ENCODE measurements at places on chromosomes 2 and 18.

- DNase-seq: no peak
Observed at GRCh38 chr2:20538308-20539132, 91.6 kb downstream of the RHOB start.

DNA sequence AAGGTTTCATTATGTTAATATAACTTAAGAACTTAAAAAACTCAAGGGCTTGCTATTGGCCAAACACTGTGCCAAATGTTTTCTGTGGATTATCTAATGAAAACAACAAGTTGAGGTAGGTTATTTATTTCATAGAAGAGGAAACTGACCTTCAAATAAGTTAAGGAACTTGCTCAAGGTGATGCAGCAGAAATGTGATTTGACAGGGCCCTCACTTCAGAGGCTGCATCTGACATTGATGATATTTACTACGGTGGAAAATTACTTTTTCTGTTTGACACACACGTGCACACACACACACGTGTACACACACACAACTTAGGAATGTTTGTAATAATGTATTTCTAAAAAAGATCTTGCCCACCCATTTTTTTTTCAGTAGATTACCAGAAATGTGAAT is 137.2 kb upstream of the CXCR4 start:
- DNase-seq: no peak

- peak; percentile 69 for DNase-seq
Observed at GRCh38 chr2:188292348-188293239, 920 bp downstream of the GULP1 start.

DNA sequence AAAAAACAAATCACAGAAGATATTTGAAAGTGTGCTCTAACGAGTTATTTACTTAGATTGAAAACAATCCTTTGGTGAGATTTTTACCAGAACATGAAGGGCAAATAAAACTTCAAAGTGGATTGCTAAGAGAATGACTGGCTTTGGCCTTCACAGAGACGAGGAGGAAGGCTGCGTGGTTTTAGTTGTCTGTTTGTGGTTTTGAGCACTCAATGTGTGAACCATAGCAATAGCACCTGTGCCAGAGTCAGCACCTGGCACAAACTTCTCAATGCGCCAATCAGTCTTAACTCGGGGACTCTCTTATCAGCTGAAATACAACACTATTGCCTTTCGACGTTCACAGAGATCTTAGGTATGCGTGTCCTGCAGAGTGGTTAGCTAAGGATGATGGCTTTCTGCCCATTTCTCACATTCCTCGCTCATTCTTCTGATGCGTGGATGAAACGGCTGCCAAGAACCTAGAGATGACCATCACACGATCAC is 70.0 kb downstream of the MBP start:
- DNase-seq: no peak

DNA sequence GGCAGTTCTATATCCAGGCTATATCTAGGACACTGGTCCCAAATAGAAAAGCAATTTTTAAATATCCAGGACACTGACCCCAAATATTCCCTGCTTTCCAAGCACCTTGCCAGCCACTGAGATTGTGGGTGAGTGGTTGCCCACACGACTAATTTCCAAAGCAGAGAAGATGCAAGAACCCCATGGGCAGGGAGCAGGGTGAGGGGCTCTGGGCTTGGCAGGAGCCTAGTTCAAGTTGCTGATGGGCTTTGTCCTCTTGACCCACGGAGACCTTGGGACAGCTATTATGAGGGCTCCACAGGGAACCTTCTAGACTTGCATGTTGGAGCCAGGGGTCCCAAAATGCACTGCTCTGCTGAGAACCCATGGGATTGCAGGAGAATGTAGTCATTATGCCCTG is 146.0 kb upstream of the SMAD2 start:
- DNase-seq: no peak

DNA sequence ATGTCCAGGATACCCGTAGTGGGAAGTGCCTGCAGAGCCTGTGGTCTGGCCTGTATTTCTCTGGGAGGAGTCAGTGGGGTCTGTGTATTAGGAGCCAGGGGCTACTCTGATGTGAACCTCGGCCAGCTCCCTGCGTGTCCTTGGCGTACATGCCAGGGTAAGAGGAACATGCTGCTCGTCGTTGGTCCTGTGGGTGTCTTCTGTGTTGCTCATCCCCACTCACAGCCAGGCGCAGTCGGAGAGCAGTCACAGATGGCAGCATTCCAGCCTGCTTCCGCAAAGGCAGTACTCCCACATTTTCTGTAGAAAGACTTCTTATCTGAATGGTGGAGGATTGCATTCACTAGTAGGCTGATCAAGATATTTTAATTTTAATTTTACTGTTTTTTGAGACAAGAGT is 84.9 kb downstream of the DGKD start:
- DNase-seq: no peak

GRCh38 chr18:38534073-38534472 is 968.5 kb upstream of the CELF4 start:
- DNase-seq: no peak

DNA sequence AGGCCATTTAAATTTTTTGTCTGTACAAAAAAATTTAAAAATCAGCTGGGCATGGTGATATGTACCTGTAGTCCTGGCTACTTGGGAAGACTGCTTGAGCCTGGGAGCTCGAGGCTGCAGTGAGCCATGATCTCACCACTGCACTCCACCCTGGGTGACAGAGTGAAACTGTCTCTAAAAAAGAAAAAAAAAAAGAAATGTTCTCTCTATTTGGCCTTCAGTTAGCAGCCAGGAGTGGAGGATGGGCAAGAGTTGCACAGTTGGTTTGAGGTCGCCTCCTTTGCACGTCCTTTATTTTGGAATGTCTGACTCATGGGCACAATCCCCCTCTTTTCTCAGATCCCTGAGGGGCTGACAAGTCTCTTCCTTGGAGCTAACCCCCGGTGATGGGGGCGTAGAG is 26.3 kb downstream of the ITM2C start:
- DNase-seq: no peak

DNA sequence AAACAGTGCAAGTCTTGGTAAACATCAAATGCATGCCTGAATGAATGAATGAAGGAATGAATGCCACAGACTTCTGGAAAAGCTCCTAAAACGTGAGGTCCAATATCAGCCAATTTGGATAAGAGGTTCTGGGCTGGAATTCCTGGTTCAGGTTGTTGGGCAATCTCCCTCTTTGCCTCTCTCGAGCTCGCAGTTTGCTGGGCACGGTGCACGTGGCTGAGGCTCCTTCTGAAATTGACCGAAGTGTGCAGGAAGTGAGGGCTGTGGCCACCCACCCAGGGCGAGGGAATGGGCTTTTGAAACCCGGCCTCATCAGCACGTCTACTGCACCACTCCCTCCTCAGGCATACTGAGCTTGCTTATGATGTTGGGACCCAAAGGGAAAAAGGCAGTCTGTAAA is 288.8 kb upstream of the HS6ST1 start:
- no peak for DNase-seq

DNA sequence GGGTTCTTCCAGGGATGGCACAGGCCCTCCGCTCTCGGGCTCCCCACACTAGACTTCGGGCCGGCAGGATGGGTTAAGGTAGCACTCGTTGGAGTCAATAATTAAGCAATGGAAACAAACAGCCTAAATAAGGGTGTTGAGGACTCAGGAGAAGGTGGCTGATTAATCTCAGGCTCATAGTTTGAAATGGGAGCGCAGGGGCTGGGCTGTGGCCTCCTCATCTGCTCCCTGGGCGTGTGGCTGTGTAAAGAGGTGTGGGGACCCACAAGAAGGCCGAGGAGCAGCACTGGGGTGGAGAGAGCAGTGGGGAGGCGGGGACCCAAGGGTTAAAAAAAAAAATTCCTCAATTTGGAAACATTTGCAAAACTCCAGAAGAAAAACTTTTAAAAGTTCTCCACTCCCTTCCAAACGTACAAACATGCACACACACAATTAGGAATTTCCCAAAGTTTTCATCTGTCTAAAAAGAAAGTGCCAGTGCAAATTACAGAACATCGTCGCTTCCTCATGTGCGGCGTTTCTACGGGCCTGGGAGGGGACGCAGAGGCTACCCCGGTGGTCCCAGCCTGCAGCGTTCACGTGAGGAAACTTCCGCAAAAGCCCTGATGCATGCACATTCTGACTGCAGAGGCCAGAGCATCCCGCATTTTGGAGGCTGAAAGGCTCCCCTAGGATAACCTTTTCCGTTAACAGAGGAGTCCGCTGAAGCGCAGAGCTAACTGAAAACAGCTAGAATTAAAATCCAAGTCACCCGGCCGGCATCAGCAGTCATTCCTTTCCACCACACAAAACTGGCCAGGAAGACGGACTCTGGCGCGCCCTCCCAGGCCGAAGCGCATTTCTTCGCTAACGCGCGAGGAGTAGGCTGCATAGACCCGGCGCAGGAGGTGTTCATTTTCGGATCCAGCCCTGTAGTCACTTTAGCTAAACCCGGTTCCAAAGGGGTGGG is 1.0 kb upstream of the TUBB6 start:
- DNase-seq: peak; percentile 74

DNA sequence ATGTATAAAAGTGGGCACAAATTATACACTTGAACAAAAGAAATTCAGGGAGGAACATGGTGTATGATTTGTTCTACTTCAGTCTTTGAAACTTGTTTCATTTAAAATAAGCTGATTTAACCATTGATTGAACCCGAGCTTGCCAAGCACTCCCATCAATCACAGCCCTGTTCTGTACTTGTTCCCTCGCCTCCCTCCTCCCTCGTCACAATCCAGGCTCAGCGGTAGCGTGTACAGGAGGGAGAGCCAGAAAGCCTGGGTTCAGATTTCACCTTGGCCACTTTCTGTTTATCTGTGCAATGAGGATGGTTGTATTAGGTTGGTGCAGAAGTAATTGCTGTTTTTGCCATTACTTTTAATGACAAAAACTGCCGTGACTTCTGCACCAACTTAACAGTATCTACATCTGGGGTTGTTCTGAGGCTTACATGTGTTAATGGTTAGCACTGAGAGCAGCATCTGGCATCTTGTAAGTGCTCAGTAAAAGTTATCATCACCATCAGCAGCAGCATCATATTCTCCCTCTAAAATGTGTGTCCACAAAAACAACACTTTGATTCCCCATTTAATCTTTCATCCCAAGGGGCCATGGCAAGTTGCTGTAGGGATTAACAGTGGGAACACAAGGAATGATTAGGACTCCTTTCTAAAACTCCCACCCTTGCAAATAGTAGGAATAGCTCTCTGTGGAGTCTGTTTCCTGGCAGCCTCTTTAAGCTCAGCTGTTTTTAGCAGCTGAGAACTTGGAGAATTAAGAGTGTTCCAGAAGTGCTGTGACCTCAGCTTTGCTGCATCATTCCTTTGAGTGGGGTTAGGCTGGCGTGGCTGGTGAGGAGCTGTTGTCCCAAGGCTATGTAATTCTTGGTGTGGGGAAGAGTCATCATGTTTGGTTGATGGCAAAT is 4.7 kb downstream of the DPYSL5 start:
- DNase-seq: peak; percentile 4

- DNase-seq: no peak
Observed at GRCh38 chr2:53629501-53629900, 138.1 kb upstream of the CHAC2 start.

DNA sequence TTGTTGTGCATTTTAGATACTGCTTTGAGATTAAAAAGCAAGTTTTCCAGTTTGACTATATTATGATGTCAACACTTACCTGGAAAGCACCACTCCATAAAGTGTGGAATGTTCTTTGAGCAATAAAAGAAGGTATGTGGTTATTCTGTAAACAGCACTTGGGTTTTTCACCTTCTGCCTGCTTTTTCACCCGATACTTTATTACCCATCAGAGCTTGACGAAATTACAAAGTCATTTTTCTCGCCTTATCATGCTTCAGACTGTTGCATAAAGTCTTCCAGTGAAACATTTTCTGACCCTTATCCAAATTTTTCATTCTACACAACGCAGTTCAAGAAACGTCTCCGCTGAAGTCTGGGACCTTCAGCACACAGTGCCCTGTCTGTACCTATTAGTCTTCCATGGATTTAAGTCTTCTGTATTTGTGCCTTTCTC is 25.2 kb downstream of the CAB39 start:
- DNase-seq: no peak

DNA sequence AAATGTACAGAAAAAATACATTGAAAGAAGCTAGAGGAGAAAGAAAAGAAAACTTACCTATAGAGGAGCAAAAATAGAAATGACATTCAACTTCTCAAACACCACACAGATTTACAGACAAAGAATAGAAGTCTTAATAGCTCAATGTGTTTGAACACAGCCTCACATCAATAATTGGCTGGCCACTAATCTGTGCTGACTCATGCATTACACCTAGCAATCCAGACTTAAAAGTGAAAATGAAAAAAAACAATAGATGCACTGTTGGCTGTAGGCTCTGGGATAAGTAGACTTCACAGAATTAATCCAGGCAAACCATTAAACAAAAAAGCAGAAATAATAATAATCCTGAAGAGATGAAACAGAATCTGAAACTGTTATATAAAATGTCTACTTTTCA is 961.3 kb upstream of the CELF4 start:
- DNase-seq: no peak

- DNase-seq: no peak
Observed at GRCh38 chr2:32739664-32740063, 111.8 kb downstream of the TTC27 start.

DNA sequence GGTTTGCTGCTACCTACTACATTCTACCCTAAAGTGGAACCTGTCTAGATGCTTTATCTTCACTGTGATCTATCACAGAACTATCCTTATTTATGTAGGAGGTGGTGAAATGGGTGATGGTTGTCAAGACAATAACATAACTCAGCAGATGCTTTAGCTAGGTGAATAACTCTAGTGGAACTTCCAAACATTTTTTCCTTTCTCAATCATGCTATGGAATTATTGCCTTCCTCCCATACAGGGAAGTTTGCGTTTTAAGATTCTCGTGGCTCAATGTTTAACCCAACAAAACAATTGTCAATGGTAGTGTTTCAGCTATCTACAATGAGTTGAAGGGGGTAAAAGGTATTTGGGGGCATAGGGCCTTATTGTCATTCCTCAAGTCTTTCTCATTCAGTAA is 82.6 kb upstream of the GLI2 start:
- DNase-seq: peak; percentile 81

- DNase-seq: peak; percentile 1
Observed at GRCh38 chr2:122266636-122267035, 511.2 kb downstream of the TSN start.

DNA sequence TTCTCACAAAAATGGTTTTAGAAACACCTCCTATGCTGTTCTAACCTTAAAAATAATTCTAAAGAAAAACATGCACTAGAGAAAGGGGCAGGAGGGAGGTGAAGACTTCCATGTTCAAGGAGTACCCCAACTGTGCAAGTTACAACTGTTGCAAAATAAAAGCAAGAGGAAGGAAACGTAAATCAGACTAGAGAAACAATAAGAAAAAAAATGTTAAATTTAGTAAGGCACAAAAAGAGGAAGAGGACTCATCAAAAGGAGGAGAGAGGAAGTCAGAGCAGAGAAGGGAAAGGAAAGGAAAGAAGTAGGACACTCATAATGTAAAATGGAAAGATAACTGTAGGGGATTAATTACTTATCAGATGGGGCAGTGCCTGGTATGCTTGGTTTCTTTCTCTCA is 34.1 kb downstream of the RAPH1 start:
- DNase-seq: no peak

DNA sequence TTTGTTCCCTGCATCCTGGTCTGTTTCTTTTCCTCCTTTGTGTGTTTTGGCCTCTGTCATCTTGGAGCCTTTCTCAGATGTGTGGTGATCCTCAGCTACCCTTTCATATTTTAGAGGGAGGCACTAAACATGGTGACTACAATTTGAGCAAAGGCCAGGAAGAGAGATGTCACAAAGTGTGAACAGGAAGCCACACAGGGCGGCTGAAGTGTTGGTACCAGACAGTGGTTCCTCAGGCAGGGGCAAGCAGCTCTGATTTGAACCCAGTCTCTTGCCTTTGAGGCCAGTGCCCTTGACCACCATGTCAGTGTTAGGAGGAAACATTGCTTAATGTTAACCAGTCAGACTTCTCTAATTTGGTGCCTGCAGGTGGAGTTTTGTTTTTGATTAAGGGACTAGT is 9.2 kb downstream of the LRRFIP1 start:
- DNase-seq: no peak

- no peak for DNase-seq
Observed at GRCh38 chr2:207502577-207503198, 27.1 kb upstream of the CREB1 start.
